LoVo (cell line): ENCODE measurements at places on chromosomes 12 and 14.

DNA sequence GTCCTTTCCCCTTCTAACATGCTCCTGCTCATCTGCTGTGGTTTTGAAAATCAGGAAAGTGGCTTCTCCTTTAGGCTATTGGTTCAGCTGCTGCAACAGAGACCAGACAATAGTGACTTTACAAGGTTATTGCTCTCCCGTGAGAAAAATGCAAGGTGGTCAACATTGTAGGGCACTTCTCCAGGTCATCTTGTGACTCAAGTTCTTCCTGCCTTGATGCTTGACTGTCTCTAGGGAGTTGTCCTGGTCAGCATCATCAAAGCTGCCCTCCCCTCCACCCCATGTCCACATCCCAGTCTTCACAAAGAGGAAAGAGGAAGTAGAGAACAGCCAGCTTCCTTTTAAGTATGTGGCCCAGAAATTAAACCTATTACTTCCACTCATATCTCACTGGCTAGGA, 3.9 kb upstream of the TMEM63C start:
- no peak for DNase-seq

DNA sequence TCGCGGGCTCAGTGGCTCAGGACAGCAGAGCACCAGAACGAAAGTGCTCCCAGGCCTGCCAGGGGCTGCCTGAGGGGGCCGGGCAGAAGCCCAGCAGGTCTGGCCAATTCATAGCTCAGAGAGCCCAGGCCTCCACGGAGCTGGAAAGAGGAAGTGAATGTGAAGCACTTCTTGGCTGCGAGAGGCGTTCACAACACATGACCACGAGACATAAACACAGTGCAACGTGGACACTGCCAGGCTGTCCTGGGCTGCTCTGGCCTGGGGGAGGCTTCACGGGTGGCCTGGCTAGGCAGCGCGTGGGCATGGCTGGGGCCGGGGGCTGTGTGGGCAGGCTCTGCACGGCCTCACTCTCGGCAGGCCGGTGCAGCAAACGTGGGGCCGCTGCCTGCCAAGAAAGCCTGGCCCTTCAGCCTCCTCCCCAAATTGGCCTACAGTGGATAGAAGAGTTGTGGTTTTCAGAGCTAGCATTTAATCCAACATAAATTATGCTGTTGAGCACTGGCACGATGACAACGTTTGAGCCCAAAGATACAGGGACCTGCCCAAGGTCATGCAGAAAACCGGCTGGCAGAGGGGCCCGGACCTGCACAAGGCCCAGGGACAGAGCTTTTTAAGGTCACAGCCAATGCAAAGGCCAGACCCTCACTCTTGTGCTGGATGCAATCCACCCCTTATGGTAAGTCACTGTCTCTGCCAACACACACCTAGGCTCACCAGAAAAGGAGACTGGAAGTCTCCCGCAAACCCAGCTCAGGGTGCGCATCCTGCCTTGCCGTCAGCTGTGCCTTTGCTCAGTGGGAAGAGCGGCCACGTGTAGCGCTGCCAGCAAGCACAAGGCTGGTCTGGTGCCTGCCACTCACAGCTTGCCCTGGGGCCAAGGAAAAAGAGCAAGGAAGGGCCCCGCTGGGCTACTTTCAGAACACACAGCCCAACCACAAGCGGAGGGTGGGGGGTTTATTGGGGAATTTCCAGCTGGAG, 8.6 kb downstream of the SLC25A29 start:
- no peak for DNase-seq

- DNase-seq = no peak
Observed at GRCh38 chr14:58961045-58961731, 227.3 kb upstream of the DAAM1 start.

GRCh38 chr14:83744891-83745290, 1785.1 kb upstream of the FLRT2 start:
- no peak for DNase-seq
